ENCODE measurements at places on chromosomes 3 and 15.

DNA sequence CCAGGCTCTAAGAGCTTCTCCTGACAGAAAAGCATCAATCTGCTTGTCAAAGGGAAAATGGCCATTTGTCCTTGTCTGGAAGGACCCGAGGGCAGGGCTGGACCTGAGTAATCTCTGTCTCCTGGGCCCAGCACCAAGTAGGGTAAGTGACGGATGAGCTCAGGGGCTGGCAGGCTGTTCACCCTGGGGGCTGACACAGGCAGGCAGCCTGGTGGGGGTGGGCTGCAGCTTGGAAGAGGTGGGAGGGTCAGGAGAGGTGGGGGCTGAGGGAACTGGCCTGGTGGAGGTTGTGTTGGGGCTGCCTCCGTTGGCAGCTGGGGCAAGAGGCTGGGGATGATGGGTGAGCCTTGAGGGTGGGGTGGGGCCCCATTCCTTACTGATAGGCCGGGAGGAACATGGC lies 42.3 kb upstream of the ADPGK start:
- no peak for DNase-seq

DNA sequence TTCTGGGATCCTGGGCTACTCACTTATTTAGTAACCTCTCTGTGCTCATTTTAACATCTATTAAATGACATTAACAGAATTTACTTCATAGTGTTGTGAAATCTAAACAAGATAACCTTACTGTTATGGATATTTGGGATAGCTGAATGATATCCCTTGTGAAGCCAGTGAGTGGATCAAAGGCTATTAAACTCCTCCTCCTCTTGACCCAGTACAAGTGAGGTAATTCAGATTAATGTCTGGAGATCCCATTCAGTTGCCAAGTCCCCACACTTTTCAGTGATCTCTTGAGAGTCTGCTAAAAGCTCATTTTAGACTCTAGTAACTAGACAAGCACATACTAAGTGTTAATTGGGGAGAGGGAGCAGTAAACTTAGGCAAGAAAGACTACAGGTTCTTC lies 2.5 kb upstream of the ANKRD28 start:
- DNase-seq, result no peak

- DNase-seq, result no peak
These were observed 141.8 kb downstream of the IL20RB start for GRCh38 chr3:137099364-137100219.

DNA sequence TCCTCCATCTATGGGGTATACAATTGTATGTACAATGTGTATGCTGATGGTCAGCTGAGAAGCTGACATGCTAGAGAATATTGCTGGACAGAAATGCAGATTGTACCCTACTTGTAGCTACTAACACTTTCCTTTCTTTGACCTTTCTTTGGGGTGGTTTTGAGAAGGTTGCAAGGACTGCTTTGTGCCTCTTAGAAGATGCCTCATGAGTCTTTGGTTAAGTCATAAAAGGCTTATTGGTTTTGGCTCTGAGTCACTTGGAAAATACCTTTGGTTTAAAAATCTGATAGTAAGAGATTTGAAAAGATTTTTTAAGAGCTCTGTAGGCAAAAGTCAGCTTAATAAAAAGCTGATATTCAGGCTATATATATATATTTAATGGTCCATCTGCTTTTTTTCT lies 71.5 kb downstream of the ZMAT3 start:
- no peak for DNase-seq

GRCh38 chr3:14422016-14422963 lies 19.9 kb downstream of the SLC6A6 start:
- DNase-seq, result no peak

DNA sequence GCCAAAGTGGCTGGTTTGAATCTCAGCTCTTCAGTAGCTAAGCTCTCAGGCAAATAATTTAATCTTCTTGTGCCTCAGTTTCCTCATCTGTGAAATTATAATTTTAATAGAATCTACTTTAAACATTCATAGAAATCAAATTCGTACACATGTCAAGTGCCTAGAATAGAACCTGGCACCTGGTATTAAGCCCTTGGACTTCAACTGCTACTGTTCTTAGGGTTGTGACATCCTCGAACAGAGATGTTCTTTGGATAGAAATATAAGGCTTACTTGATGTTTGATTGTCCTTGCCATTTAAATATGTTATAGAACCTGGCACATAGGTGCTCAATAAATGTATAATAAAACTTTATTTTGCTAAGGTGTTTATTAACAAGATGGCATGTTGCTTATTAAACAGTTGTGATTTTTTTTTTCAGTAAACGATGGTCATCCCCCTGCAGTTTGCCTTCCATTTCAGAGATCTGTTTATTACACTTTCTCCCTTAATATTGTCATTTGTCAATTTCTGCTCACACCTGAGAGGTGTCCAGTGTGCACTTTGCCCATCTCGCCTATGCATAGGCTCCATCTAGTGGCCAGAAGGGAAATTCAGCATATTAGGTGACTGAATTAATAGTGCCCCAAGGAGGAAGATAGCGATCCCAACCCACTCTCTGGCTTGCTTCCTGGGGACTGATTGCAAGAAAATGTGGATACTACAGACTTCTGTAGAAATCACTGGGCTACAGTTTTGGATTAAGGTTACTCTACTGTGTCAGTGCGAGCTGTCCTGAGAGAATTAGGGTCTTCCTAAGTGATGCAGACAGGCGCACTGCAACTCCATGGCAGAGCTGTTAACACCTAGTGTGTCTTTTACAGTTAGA lies 10.7 kb downstream of the IGF1R start:
- DNase-seq, result peak; percentile 6

DNA sequence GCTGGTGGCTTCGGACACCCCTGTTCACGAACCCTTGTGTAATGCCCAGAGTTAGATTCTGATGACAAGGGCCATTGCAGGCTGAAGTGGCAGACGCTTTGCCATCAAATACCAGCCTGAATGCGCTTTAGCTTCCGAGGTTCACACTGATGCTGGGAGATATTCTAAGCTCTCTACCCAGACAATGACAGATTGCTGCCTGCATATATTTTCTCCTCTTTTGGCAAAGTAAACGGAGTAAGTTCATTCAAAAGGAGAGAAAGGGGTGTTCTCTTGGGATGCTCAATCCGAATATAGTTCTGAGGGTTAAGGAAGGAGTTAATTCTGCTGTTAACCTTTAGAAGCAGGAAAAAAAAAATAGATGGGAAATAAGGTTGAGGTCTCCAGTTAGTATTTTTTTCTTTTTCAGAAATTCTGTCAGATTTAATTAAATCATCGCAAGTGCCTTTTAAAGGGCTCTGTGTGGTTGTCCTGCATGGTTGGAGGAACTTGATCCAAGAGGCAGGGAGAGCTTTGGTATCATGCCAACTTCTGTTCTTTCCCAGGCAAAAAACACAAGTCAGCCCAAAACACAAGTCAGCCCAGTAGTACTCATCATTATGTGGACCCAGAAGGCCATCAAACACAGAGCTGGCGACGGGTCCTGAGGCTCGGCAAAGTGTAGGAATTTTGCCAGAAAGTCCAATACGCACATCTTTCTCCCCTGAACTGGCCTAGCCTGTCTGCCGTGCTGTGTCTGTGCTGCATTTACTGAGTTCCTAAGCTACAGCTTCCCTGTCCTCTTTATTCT lies 70.9 kb upstream of the ST8SIA2 start:
- DNase-seq, result no peak

- DNase-seq, result no peak
These were observed 16.6 kb downstream of the TMOD3 start for GRCh38 chr15:51846066-51846462.

GRCh38 chr3:138684396-138684795 lies 75.8 kb downstream of the FAIM start:
- no peak for DNase-seq

- DNase-seq, result no peak
These were observed 284.5 kb downstream of the ZNF385D start for GRCh38 chr3:21466476-21466875.

- no peak for DNase-seq
These were observed 211.9 kb downstream of the EBLN2 start for GRCh38 chr3:73273341-73273740.

GRCh38 chr3:167941234-167941995 lies 154.3 kb downstream of the GOLIM4 start:
- no peak for DNase-seq

- no peak for DNase-seq
These were observed 138.5 kb downstream of the GABRB3 start for GRCh38 chr15:26634319-26634718.

- DNase-seq, result no peak
These were observed 238.3 kb downstream of the CDIN1 start for GRCh38 chr15:36817776-36818175.

DNA sequence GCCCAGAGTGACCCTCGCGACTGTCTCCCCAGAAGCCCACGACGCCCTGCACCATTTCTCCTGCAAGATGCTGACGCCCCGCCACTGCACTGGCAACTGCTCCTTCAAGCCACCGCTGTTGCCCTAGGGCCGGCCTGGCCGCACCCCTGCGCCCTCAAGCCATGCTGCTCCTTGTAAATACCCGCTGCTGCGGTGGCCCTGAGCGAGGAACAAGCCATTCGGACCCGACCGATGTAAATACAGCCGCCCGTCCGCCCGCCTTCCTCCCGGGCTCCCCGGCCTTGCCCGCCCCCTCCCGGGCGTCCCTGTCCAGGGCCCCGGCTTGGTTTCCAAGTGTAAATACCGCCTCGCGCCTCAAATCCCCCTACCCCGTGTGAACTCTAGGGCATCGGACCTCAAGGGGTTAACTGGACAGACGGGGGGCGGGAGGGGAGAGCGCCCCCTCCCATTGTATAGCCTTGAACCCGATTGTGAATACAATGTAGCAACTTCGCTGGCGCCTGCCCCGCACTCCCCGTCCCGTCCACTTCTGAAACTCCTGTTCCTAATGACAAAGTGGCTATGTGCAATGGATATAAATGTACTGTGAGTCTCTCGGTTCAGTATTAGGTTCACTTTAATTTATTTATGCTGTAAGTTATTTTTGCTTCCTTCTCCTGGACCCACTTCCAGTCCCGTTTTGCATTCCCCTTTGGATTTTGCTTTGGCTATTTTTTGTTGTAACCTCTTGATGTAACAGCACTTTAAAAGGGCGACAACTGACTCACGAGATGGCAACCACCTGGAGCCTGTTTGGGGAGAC lies 5.9 kb downstream of the RNU6-1 start:
- no peak for DNase-seq

DNA sequence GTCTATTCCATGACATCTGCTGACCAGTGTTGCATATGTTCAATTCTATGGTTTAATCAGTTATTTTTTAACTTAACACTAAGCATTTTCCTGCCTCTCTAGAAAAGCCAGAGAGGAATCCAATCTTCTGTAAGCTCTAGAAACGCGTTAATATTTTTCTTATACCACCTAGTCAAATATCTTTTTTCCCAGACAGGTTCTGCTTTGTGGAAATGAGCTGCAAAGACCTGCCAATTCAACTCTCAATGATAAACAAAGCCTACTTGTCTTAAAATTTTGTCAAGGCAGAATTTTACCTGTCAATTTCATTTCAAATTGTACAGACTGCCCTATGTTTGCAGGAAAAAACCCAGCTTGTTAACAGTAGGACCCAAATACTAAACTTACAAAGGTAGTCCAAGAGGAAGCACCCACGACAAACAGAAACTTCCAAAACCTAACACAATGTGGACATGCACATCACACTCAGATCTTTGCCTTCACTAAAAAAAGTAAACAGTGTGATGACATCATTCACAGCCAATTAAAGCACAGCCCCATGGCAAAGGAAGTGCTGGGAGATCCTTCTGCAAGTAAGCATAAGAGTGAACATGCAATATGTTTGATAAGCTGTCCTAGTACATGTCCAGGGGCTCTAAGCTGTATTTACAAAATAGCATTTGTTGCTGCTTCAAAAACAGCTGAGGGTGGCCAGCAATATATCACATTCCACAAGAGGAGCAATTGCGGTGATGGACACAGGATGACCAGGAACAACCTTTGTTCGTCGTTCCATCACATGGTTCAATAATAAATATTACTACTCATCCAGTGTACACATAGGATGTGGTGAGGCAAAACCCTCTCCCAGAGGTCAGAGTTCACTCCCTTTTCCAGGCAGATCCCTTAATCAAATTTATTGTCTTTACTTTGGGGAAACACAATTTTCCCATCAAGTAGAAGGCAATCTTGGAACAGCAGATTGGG lies 139.4 kb upstream of the TSC22D2 start:
- DNase-seq, result no peak

DNA sequence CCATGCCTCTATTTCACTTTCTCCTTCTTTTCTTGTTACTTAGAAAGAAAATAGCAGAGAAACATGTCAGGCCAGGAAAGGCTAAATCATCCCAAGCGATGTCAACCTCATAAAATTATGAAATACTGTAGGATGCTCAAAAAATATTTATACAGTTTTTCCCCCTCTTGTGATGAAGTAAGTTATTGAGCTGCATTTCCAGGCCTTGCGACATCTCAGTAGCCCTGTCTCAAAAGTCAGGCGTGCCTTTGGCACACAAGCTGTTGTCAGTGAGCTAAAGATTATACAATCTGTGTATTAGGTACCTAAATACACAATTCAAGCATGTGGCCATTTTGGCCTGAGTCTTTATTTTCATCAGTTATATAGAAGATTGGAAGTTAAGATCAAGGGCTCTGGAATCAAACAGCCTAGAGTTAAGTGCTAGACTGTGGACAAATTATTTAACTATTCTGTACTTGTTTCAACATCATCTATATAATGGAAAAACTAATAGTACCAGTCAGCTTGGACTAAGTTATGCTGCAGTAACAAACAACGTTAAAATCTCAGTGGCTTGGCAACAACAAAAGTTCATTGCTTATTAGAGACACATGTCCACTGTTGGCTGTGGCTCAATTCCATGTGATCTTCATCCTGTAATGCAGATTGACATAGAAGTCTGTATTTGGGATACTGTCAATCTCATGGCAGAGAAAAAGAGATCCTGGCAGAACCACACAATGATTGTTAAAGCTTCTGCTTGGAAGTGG lies 406.4 kb upstream of the PROK2 start:
- DNase-seq, result no peak

DNA sequence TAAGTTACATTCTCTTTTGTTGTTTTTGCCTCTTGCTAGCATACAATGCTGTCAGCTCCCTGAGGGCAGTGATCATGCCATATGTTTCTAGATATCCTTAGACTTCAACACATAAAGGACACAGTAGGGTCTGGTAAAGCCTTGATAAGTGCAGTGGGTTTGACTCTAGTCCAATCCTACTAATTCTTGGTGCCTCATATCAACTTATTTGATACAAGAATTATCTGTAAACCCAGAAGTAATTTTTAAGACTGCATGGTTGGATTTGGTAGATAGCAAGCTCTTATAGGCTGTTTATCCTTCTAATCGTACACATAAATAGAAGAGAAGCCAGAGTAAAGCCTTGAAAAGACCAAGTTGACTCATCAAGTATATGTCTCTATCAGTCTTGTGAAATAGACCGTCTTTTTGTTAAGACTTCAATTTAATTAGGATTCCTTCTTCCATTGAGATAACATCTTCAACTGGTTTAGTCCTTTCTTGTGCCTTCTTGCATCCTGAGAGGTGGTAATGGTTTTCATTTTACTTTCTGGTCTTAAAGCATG lies 265.6 kb upstream of the CDIN1 start:
- no peak for DNase-seq

Measured in effector CD8-positive, alpha-beta T cell (primary cell).